ENCODE measurements at places on chromosomes 13 and 19.

- DNase-seq: no peak
These were observed 529.6 kb downstream of the FGF9 start for GRCh38 chr13:22200440-22200839.

DNA sequence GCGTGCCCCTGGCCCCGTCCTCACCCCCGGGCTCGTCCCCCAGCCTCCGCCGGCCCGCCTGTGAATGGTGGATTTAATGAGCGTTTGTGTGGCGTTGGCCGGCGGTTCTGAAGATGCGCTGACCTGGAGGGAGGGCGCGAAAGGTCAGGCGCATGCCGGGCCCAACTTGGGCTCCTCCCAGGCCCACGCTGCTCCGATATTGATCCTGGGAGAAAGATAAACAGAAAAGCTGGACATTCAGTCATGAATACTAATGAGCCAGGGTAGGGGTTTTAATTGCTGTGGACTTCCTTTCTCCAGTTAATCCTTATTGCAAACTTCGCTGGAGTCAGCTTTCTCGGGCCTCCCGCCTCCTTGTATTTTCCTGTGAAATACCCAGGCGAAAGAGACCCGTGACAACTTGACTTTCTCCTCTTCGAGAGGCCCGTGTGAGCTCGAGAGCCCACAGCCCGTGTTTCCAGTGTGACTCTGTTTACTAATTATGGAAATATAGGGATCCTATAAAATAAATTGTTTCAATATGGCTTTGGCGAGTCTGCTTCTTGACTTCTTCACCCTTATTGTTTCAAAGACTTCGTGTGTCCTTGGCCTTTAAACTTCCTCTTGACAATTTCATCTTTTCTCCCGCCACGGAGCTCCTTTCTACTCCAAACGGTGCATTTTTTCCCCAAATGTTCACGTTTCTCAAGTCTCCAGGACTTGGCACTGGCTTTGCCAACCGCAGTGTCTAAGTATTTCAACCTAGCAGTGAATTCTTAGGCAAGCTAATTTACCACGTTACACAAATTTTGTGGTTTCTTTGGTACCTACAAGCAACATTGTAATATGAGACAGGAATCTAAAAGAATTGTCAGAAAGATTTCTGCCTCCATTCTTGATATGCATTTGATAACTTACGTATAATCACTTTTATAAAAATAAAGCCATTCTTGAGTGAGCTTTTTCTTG is 10.5 kb downstream of the ZIC2 start:
- DNase-seq: no peak

DNA sequence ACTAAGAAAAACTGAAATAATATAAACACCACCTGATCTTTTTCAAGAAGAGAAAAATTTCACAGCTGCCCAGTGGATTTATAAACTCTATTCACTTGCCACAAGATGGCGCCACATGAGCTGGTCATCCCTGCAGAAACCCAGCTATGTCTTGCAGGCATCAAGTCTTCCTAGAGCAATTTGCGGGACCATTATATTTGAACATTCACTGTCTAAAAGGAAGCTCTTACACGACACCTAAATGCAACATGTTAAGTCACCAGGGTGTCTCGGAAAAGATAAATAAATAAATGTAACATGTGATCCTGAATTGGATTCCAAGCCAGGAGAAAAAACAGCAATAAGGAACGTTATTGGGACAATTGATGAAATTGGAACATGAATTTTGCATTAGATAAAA is 20.3 kb upstream of the AKT2 start:
- peak; percentile 83 for DNase-seq

GRCh38 chr13:32585550-32586079 is 637 bp upstream of the PDS5B start:
- DNase-seq: no peak

All from MM.1S (cell line).